ENCODE measurements at places on chromosomes 13 and 19. TPM values are rescaled to one million over a fixed set of nuclear protein-coding genes. Genes with fewer than 3 reads are reported as not detected.

The SLC25A41 gene
- not detected for total RNA-seq

The RPS28 gene
- total RNA-seq = 425 TPM

The LILRB1 gene
- not detected for total RNA-seq

The ZNF324 gene
- total RNA-seq = 11.2 TPM

The WDR88 gene
- total RNA-seq = not detected

The RAB3D gene
- 37.6 TPM for total RNA-seq

The LENG9 gene
- total RNA-seq = 4.8 TPM

The B3GNT3 gene
- 0.16 TPM for total RNA-seq

The C1QTNF9 gene
- 0.06 TPM for total RNA-seq

The VSTM1 gene
- total RNA-seq = not detected

The ZNF563 gene
- 2.7 TPM for total RNA-seq

The IFNL1 gene
- not detected for total RNA-seq

The PCDH9 gene
- total RNA-seq = 0.81 TPM

The CEACAM19 gene
- 3.7 TPM for total RNA-seq

The NLRP11 gene
- not detected for total RNA-seq

The MIA gene
- 1.1 TPM for total RNA-seq

The POLR1G gene
- 5.8 TPM for total RNA-seq

The F7 gene
- total RNA-seq = not detected

The ARL11 gene
- total RNA-seq = 1.1 TPM

The RASIP1 gene
- 78.2 TPM for total RNA-seq

The RPL18A gene
- total RNA-seq = 882 TPM

The OSCAR gene
- total RNA-seq = not detected

The NLRP4 gene
- not detected for total RNA-seq

The RNF225 gene
- not detected for total RNA-seq

The SPACA4 gene
- not detected for total RNA-seq

The ZNF229 gene
- total RNA-seq = 9.1 TPM

The KLHL1 gene
- not detected for total RNA-seq

The OVOL3 gene
- total RNA-seq = not detected

The LGALS4 gene
- not detected for total RNA-seq

The FAM216B gene
- not detected for total RNA-seq

The UBE2L5 gene
- total RNA-seq = not detected

The PRRG2 gene
- total RNA-seq = 3.7 TPM

The ARHGAP33 gene
- 4.0 TPM for total RNA-seq

The LHFPL6 gene
- total RNA-seq = 19.4 TPM

The ZNF534 gene
- total RNA-seq = 0.06 TPM

The SSC5D gene
- total RNA-seq = 0.31 TPM

The MRI1 gene
- 26.1 TPM for total RNA-seq

The SPIB gene
- not detected for total RNA-seq
